ENCODE measurements at places on chromosomes 5 and 9.
A peak's percentile ranks its signal among the peaks of the same experiment; 100 is the strongest.

GRCh38 chr5:135294793-135295192 lies 104.2 kb downstream of the MACROH2A1 start:
- H3K27ac ChIP-seq: no peak overlapping the region
- DNase-seq: no peak
- H3K36me3 ChIP-seq: no peaks in the 10 kb centered on the region
- no peak overlapping the region for H3K4me3 ChIP-seq
- H3K4me1 ChIP-seq: no peaks in the 10 kb centered on the region

GRCh38 chr9:109311731-109312130 lies 9.1 kb downstream of the EPB41L4B start:
- no peaks in the 10 kb centered on the region for H3K36me3 ChIP-seq
- DNase-seq: no peak
- no peaks in the 10 kb centered on the region for H3K27me3 ChIP-seq
- H3K4me3 ChIP-seq: no peak overlapping the region

DNA sequence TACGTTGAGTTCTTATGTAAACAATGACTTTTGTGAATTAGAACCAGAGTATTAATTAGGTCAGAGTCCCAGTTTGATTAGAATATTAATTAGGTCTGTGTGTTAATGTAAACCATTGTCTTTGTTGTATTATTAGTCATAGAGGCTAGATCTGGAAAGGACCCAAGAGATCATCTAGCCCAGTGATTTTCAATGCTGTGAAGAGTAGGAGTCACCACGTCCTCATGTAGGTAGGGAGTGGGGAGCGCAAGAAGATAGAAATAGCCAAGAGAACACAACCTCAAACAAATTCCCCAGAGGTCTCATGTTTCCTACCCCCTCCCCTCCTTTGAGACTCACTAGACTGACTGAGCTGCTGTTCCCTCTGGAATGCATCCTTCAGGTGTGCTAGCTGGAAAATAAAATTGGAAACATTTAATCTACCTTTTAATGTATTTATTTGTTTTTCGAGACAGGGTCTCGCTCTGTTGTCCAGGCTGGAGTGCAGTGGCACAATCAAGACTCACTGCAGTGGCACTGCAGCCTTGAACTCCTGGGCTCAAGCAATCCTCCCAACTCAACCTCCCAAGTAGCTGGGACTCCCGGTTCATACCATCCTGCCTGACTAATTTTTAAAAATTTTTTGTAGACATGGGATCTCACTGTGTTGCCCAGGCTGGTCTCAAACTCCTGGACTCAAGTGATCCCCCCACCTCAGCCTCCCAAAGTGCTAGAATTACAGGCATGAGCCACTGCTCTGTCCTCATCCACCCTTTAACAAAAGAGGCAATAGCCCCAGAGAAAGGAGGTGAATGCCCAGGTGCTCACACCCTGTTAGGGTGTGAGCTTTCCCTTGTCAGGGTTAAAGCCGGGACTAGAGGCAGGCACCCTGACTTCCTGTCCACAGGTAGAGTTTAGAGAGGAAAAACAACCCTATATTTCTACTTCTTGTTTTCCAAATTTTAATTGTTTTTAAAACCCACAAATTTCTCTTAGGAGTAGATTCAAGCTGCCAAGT lies 92.9 kb downstream of the INIP start:
- H3K4me1 ChIP-seq: no peaks in the 10 kb centered on the region
- H3K4me3 ChIP-seq: no peak overlapping the region
- H3K36me3 ChIP-seq: no peaks in the 10 kb centered on the region
- DNase-seq: no peak
- no peaks in the 10 kb centered on the region for H3K27me3 ChIP-seq

GRCh38 chr5:143771189-143771588 lies 40.8 kb upstream of the HMHB1 start:
- H3K27ac ChIP-seq: no peak overlapping the region
- H3K36me3 ChIP-seq: no peaks in the 10 kb centered on the region
- no peaks in the 10 kb centered on the region for H3K4me1 ChIP-seq
- no peak overlapping the region for H3K4me3 ChIP-seq

DNA sequence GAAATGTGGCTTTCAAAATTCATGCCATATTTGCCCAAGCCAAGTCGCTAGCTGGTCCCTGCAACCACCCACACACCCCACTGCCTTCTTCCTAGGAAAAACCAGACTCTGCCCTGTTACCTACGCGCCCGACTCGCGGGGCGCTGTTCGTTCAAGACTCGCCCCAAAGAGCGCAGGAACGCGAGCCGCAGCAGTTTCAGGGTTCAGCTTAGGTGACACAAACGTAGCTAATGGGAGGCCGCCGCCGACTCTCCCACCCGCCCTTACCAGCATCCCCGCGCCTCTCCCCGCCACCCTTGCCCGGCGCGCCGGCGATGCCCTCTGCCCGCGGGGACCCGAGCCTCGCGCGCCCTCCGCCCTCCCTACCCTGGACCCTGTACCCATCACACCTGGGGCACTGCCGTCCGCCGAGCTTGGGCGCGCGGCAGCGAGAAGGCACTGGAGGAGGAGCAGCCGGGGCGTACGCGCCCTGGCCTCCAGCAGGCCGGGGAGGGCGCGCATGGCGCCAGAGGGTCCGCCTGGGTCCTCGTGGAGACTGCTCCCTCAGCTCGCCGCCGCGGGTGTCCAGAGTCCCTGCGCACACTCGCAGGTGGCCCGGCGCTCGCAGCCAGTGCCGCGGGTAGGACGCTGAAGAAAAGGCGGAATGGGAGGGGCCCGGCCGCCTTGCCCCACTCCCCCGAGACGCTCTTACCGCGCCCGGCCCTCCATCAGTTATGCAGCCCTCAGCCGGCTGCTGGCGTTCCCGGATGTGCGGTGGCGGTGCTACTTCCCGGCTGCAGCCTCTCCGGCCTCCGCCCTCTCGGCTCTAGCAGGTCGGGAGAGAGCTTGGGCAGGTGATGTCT lies at the start of gene EMB:
Gene EMB (minus strand): TSS at position 638 of the 842 bp plus-strand sequence. CDS start 137 bp downstream, at position 501.
- H3K4me3 ChIP-seq: peak within 1 kb of the TSS; percentile 58
- H3K27me3 ChIP-seq: no peaks in the 10 kb centered on the region
- no peaks in the 10 kb centered on the region for H3K36me3 ChIP-seq

GRCh38 chr5:171367424-171368370 lies 20.0 kb upstream of the NPM1 start:
- no peaks in the 10 kb centered on the region for H3K4me1 ChIP-seq
- no peaks in the 10 kb centered on the region for H3K27me3 ChIP-seq
- no peak overlapping the region for H3K4me3 ChIP-seq
- no peak overlapping the region for H3K27ac ChIP-seq
- no peaks in the 10 kb centered on the region for H3K36me3 ChIP-seq
- DNase-seq: peak; percentile 29

Data from Peyer's patch (tissue), 4 donors.